ENCODE measurements at places on chromosomes 7 and 10. TPM values are rescaled to one million over a fixed set of nuclear protein-coding genes. Genes with fewer than 3 reads are reported as not detected.

DNA sequence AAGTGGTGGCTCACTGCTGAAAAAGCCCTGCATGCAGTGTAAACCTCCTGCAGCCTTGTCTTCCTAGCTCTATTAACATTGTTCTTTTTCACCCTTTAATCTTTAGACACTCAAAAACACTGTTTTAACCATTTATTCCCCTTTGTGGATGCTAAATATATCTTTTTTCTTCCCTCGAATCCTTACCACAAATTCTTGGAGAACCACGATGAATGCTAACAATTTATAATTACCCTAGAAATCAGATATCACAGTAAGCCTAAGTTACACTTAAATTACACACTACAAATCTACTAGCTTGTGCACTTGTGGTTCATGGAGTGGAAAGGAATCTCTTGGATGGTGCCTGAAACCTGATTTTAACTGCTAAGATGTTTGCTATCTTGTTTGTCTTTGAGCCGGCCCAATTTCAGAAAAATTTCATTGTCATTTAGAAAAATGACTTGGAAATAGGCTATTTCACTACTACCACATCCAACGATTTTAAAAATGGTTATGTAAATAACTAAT is 125.1 kb upstream of the NOBOX start:
- no peaks in the 10 kb centered on the region for H3K27me3 ChIP-seq
- DNase-seq: no peak
- peaks cover 26% of the 10 kb centered on the region for H3K4me1 ChIP-seq
- no peak overlapping the region for H3K4me3 ChIP-seq
- H3K27ac ChIP-seq: no peak overlapping the region
- no peaks in the 10 kb centered on the region for H3K36me3 ChIP-seq

DNA sequence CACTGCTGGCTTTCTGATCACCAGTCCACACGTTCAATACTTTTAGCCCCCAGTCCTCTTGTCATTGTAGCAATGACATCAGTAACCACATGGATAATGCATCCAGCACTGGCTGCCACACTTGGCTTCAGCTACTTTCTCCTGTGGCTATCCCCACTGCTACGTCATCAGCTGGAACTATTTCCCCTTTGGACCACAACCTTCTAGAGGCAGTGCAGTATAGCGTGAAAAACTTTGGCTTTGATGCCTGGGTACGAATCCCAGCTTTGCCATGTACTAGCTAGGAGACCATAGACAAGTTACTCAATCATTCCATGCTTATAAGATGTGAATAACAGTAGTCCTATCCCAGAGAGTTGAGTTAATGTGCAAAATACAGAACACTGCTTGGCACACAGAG is 63.2 kb downstream of the CCDC3 start:
- H3K4me1 ChIP-seq: no peaks in the 10 kb centered on the region
- H3K4me3 ChIP-seq: no peak overlapping the region
- no peaks in the 10 kb centered on the region for H3K27me3 ChIP-seq
- H3K36me3 ChIP-seq: no peaks in the 10 kb centered on the region
- no peak for DNase-seq

- H3K27me3 ChIP-seq: no peaks in the 10 kb centered on the region
- peaks cover 6% of the 10 kb centered on the region for H3K4me1 ChIP-seq
Observed at GRCh38 chr10:35075228-35075627, 14.9 kb downstream of the CUL2 start.

DNA sequence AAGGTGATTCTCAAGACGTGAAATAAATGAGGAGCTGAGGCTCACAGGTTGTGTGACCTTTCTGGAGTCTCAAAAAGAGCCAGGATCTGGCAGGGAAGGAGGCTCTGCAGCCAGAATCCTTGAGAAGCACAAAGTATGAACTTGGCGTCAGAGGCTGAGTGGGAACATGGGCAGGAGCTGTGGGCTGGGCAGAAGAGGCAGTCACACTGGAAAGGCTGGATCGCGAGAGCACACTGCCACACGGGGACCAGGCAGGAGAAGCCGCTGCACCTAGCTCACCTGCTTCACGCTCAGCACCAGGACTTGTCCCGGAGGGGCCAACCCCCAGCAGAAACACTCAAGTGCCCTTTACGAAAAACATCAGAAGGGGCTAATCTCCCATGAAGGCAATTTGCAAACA is 535.0 kb downstream of the TNS3 start:
- DNase-seq: no peak
- no peak overlapping the region for H3K4me3 ChIP-seq
- H3K4me1 ChIP-seq: no peaks in the 10 kb centered on the region
- no peaks in the 10 kb centered on the region for H3K36me3 ChIP-seq
- H3K27ac ChIP-seq: no peak overlapping the region
- no peaks in the 10 kb centered on the region for H3K27me3 ChIP-seq

GRCh38 chr10:124350806-124351205 is 67.9 kb downstream of the OAT start:
- H3K27ac ChIP-seq: no peak overlapping the region
- no peak for DNase-seq
- no peak overlapping the region for H3K4me3 ChIP-seq
- H3K27me3 ChIP-seq: no peaks in the 10 kb centered on the region

- H3K36me3 ChIP-seq: no peaks in the 10 kb centered on the region
- H3K27me3 ChIP-seq: no peaks in the 10 kb centered on the region
- no peak overlapping the region for H3K27ac ChIP-seq
- no peaks in the 10 kb centered on the region for H3K4me1 ChIP-seq
Observed at GRCh38 chr10:131698986-131699385, 201.8 kb upstream of the PPP2R2D start.

DNA sequence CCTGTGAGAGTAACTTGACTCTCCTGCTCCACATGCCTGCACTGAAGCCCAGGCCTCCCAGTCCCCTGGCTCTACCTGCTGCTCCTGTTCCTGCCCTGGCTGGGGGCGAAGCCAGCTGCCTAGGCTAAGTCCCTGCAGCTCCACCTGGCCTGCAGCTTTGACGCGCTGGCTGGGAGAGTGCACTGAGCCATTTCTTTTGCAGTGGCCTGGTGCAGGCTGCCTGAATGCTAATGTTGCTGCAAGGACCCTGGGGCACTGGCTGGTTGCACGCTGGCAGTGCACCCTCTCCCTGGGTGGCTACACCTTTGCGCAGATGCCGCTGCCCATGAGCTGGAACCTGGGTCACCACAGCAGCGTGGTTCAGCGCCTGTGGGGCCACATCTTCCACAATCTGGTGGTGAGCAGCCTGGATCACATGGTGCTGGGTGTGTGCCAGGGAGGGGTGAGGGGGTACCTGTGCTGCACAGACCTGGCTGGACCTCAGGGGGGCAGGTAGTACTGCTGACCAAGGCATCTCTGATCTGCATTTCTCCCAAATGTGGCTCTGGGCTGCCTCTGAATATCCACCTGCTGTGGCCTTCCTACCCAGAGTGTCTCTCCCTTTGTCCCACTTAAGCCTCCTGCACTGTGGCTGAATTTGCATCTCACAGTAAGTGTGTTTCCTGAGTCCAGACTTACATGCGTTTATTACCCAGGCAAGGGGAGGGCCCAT is 20.0 kb downstream of the IMPDH1 start:
- no peaks in the 10 kb centered on the region for H3K36me3 ChIP-seq
- peaks cover 16% of the 10 kb centered on the region for H3K27me3 ChIP-seq
- H3K4me1 ChIP-seq: peaks cover 32% of the 10 kb centered on the region
- DNase-seq: no peak
- H3K4me3 ChIP-seq: no peak overlapping the region
- H3K27ac ChIP-seq: no peak overlapping the region

The CCZ1B gene
- total RNA-seq: 27.6 TPM

The MYL7 gene
- not detected for total RNA-seq

The RNLS gene
- total RNA-seq: 9.1 TPM

The MARVELD1 gene
- total RNA-seq: 7.1 TPM

The GNGT1 gene
- 0.06 TPM for total RNA-seq

The IL2RA gene
- total RNA-seq: not detected
